ENCODE measurements at places on chromosomes 2 and 18.

- no peak for DNase-seq
Measured at GRCh38 chr18:30852980-30853379, 189.6 kb downstream of the DSC3 start.

DNA sequence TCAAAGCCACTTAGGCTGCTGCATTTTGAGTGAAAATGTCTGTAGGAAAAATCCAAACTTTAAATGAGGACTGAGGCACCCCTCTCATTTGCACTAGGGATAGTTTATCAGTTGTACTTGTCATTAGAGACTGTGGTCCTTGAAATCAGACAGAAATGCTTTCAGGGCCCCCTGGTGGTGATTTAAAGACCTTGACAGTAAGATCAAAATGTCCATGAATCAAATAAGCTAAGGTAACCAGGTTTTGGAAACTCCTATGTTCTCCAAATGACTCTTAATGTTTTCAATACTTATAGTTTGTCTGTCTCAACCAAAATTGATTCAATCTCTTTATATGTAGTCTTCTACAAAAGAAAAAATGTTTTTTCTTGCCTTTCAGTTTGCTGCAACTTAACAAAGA is 28.8 kb upstream of the DDX18 start:
- DNase-seq = peak; percentile 35

GRCh38 chr18:58578835-58579560 is 49.9 kb downstream of the ALPK2 start:
- DNase-seq = no peak

DNA sequence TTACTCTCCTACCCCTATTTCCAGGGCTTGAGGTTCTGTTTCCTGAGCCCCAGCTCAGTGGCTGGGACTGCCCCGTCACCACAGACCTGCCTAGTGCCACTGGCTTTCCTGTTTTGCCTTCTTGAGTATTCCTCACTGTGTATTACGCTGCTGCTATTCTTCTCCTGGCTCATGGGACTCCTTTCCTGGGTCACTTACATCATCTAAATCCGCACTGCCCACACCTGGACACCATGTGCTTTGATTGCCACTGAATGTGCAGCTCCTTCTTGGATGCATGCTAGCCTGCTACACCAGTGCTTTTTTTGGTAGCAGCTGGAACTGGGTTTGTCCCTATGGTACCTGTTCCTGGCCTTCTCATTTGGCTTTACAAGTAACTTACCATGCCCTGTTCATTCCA is 96.6 kb upstream of the PTPRM start:
- no peak for DNase-seq

DNA sequence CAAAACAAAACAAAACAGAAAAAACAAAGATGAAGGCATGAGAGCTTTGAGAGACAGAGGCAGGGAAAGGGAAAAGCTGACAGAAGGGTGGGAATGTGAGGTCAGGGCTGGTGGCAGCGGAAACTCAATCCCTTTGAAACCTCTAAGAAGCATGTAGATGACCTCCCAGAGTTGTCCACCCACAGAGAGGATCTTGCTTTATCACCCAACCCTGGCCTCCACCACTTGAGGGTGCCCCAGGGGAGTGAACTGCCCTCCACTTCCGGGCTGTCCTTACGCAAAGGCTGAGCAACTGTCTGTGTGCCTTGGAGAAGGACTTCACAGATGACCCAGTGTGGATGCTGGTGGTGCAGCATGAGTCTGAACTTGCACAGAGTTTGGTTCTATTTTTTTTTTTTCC is 26.7 kb downstream of the PDCL3 start:
- no peak for DNase-seq

- peak; percentile 78 for DNase-seq
Measured at GRCh38 chr18:48952287-48953103, 1.7 kb upstream of the SMAD7 start.

GRCh38 chr2:10591207-10591606 is 98.6 kb downstream of the NOL10 start:
- DNase-seq = no peak

- DNase-seq = no peak
Measured at GRCh38 chr2:21382701-21383520, 259.1 kb downstream of the TDRD15 start.

- no peak for DNase-seq
Measured at GRCh38 chr2:234136461-234136860, 86.0 kb downstream of the SPP2 start.
